ENCODE measurements at places on chromosomes 4 and X.
A peak's percentile ranks its signal among the peaks of the same experiment; 100 is the strongest.

GRCh38 chrX:131058136-131058868 is at the start of gene ARHGAP36:
TSS of gene ARHGAP36 (plus strand) at chrX:131058346. CDS start at chrX:131081666, 23,320 bp downstream.
- DNase-seq: peak; percentile 54

DNA sequence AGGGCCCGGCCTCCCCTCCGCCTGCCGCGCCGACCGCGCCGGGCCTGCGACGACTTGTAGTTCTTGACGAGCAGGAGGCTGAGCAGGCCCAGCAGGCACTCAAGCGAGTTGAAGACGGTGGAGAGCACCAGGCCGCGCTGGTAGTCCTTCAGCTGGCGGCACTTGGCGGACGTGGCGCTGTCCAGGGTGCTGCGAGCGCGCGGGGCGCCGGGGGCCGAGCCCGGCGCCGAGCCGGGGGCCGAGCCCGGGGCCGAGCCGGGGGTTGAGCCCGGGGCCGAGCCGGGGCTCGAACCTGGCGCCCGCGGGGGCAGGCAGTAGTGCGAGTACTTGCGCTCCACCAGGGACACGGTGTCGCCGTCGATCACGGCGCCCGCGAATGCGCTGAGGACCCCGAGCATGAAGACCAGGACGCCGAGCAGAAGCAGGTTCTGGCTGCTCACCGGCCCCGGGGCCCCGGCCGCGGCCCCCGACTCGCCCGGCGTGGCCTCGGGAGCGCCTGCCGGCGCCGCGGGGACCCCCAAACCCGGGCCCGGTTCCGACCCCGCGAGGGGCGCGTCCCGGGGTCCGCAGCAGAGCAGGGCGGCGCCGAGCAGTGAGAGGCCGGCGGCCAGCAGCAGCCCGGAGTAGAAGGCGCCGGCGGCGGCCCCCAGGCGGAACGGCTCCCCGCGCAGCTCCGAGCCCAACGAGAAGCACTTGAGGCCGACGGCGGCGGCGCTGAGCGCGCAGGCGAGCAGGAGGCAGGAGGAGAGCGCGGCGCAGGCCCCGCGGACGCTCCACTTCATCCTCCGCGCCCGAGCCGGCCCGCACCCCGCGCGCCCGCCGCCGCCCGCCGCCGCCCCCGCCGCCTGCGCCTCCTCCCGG is 584 bp downstream of the TMEM271 start:
- DNase-seq: peak; percentile 68

- peak; percentile 58 for DNase-seq
Observed at GRCh38 chrX:45851434-45851991, 650.8 kb upstream of the DIPK2B start.

- no peak for DNase-seq
Observed at GRCh38 chr4:109994415-109994827, 81.7 kb downstream of the EGF start.

DNA sequence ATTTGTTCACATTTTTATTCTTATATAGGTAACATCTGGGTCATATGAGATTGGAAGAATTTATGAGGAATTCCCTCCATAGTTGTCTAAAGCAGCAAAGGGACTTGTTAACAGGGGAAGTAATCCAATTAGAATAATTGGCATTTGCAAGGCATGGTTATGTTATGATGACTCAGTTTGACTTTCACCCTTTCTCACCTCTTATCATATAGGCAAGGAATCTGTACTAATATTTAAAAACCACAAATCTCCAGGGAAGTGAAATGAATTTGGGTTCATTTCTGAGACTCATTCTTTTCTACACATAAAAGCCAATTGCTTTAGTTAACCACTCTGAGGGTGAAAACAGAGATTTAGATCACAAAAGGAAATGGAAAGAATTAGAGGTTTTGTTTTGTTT is 281.5 kb upstream of the DKK2 start:
- no peak for DNase-seq

DNA sequence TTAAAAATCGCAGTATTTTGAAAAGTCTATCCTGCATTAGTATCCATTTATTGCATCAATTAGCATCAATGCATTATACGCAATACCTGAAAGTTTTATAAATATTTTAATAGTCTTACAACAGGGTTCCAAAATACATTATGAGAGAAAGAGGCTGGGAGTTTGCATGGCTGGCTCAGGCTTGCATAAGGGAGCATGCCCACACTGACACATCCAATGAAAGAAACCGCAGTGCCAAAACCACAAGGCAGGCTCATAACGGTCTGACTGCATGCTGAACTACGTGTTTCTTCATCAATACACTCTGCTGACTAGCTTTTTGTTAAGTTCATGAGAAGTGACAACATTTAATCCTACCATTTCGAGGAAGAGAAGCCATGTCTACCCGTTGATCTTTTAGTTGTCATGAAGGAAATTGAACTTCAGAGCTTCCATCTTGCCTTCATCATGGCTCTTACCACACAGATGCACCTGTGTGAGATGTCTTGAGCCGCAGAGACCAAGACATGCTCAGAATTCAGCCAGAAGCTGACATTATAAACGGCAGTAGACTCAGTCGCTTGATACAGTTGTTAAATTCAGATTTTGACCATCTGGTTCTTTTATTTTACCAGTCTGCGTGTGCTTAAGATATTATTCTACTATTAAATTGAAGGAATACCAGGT is 168.8 kb upstream of the FRG1 start:
- DNase-seq: no peak
